Activated CD4-positive, alpha-beta T cell treated with anti-CD3 and anti-CD28 coated beads, Interleukin-2, amount 50 U/mL, for 48 hours (primary cell): ENCODE measurements at places on chromosomes 2 and 18.

DNA sequence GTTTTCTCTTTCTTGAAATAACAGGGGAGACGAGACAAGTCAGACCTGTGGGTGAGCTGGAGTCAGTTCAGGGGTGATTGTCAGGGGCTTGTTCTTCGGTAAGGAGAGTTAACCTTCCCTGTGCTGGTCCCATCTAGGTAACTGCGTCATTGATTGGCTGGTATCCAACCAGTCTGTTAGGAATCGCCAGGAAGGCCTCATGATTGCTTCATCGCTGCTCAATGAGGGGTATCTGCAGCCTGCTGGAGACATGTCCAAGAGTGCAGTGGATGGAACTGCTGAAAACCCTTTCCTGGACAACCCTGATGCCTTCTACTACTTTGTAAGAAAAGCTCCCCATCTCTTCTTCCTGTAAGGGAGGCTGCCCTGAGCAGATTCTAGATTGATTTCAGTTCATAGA is 21.3 kb downstream of the PLEK start:
- DNase-seq, result no peak

DNA sequence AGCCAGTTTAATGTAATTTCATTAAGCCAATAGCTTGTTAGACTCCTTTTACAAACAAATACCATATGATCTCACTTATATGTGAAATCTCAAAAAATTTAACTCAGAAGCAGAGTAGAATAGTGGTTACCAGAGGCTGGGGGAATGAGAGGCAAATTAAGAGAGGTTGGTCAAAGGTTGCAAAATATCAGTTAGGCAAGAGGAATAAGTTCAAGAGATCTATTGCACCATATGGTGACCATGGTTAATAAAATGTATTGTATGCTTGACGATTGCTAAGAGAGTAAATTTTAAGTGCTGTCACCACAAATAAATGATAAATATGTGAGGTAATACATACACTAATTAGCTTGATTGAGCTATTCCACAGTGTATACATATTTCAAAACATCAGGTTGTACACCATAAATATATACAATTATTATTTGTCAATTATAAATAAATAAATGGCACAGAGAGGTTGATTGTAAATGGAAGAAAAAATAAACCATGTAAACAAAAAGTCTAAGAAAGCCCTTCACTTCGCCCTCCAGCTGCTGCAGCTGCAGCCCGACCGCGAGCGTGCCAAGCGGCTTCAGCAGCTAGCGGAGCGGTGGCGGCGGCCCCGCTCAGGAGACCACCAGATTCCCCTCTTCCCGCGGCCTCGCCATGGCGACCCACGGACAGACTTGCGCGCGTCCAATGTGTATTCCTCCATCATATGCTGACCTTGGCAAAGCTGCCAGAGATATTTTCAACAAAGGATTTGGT is 23.0 kb upstream of the ACTR2 start:
- DNase-seq, result no peak

GRCh38 chr2:190216829-190217228 is 102.8 kb downstream of the HIBCH start:
- no peak for DNase-seq

- no peak for DNase-seq
Measured at GRCh38 chr2:204264621-204265140, 280.6 kb upstream of the PARD3B start.

DNA sequence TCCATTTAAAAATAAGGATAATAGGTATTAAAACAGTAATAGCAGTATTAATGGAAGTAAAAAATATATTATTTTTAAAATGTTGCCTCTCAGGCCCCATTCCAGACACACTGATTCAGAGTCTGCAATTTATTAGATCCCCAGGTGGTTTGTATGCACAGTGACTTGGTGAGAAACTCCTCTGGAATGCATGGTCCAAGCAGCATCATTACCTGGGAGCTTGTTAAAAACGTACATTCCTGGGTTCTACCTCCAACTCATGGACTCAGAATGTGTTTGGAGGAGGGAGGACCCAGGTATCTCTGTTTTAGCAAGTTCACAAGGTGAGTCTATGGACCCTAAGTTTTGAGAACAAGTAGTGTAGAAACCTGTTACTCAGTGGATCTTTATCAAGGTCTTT is 95.6 kb downstream of the ITGA4 start:
- DNase-seq, result no peak

DNA sequence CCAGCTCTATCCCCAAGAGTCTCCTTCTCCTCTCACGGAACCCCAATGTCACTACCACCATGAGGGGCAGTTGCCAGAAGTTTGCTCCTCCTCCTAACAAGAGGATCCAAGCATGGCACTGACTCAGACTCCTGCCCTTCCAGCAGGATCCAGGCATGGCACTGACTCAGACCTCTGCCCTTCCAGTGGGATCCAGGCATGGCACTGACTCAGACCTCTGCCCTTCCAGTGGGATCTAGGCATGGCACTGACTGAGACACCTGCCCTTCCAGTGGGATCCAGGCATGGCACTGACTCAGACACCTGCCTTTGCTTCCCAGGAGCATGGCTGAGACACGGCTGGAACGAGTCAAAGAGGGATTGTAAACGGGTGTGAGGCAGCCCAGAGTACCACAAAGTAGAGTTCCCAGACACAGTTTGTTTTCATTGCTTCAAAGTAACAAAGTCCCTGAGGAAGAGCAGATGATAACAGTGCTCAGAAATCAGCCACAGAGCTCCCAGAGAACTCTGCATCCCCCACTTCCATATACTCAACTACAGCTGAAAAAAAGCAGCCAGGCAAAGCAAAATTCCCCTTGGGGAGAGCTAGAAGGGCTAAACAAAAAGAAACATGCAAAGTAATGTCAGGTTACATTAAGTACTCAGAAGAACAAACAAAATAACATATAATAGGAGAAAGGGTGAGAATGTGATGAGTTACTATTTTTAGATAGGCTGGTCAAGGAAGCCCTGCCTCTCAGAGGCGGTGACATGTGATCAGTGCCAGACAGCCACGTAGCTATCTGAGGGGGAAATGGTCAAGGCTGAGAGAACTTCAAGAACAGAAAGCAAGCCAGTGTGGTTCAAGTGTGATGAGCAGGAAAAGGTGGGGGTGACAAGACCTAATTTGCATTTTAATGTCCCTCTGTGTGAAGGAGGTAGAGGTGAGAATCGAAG is 3.0 kb downstream of the BUB1 start:
- no peak for DNase-seq
